ENCODE measurements at places on chromosomes 11 and 22. TPM values are rescaled to one million over a fixed set of nuclear protein-coding genes. Genes with fewer than 3 reads are reported as not detected.

NEU3 gene
- 35.0 TPM for total RNA-seq

HYOU1 gene
- total RNA-seq: 333 TPM

PDE2A gene
- total RNA-seq: 2.5 TPM

DNA sequence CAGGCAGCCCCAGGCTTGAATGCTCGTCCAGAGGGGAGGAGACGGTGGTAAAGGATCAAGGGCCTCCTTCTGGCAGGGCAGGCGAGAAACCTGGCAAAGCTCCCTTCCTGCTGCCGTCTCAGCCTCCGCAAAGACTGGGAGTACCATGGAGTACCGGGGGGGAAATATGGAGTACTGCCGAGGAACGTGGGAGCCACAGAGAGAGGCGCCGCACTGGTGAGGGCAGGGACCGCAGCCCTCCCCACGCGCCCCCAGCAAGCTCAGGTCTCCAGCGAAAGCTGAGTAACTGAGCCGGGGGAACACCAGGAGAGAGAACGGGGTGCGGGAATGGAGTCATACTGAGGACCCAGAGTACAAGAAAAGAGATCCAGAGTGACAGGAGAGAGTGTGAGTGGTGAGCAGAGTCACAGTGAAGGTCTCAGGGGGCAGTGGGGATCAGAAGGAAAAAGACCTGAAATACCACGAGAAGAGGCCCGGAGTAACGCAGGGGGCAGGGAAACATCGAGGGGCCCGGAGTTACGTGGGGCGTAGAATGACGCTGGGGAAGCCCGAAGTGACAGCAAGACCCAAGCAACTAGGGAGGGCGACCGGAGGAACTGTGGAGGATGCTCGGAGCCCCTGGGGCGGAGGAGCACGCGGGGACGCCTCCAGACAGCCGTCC, 740 bp downstream of the EML3 start:
- DNase-seq: peak; percentile 75

Measured in natural killer cell treated with Interleukin-12 subunit alpha and Interleukin-12 subunit beta and Interleukin-15 and Interleukin-18, amount 100 ng/mL, for 72 hours (primary cell).